Vagina (tissue), 2 donors: ENCODE measurements at places on chromosomes 7 and 10.
A peak's percentile ranks its signal among the peaks of the same experiment; 100 is the strongest.

GRCh38 chr10:132104062-132104461 lies 38.3 kb downstream of the JAKMIP3 start:
- H3K36me3 ChIP-seq = no peaks in the 10 kb centered on the region
- no peak overlapping the region for H3K27ac ChIP-seq
- DNase-seq = peak; percentile 54
- no peaks in the 10 kb centered on the region for H3K27me3 ChIP-seq

DNA sequence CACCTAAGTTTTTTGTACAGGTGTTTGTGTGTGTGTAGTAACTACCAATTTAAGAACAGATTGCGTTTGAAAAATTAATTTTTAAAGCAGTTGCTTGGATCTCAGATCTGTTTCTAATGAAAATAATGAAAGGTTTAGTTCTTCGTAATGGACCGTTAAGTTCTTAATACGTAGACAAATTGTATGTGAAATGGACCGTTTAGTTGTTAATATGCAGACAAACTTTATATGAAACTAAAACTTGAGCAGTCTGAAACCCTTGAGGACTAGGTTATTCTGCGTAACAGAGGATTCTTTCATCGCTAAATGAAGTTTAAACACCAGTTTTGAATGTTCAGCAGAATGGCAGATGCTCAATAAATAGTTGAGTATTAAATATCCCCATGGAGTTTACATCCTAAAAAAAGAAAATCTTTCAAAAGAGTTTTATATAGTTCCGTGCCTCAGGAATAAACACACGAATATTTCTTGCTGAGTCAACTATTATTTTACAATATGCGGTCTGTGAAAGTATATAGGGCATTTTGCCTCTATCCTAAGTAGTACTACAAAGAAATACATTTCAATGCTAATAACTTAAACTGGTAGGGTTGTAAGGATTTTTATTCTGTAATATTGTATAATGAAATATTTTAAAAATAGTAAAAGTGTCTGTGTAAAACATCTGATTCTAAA lies 1.2 kb downstream of the DBF4 start:
- H3K27me3 ChIP-seq = no peaks in the 10 kb centered on the region
- H3K4me3 ChIP-seq = peak overlapping the region; percentile 65
- peaks cover 27% of the 10 kb centered on the region for H3K4me1 ChIP-seq

- H3K36me3 ChIP-seq = no peaks in the 10 kb centered on the region
- H3K4me1 ChIP-seq = peaks cover 48% of the 10 kb centered on the region
- no peak for DNase-seq
- H3K4me3 ChIP-seq = no peak overlapping the region
Observed at GRCh38 chr10:19929506-19930140, 113.4 kb downstream of the PLXDC2 start.

GRCh38 chr7:150867605-150868004 lies 15.3 kb downstream of the AOC1 start:
- no peak overlapping the region for H3K27ac ChIP-seq
- H3K4me1 ChIP-seq = no peaks in the 10 kb centered on the region
- H3K27me3 ChIP-seq = no peaks in the 10 kb centered on the region
- H3K4me3 ChIP-seq = no peak overlapping the region
- no peaks in the 10 kb centered on the region for H3K36me3 ChIP-seq

- H3K4me1 ChIP-seq = no peaks in the 10 kb centered on the region
- H3K36me3 ChIP-seq = no peaks in the 10 kb centered on the region
- DNase-seq = no peak
- H3K4me3 ChIP-seq = no peak overlapping the region
- H3K27me3 ChIP-seq = no peaks in the 10 kb centered on the region
Observed at GRCh38 chr10:89627830-89628229, 17.2 kb downstream of the PANK1 start.

DNA sequence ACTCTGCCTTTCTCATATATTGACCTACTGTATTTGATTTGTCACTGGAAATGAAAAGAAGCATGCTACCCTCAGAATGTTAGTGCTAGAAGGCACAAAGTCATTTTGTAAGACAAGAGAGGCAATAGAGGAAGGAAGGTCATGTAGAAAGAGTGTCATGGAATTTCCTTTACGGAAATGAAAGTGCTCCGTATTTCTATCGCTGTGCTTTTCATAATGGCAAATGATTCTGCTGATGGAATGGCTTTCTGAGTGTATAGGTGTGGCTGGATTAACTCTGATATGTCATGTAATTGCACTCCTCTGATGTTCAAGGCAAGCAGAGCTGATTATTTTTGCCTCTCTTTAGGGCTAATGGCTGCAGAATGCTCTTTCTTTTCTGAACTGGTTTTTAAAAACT lies 15.5 kb upstream of the STEAP4 start:
- H3K36me3 ChIP-seq = no peaks in the 10 kb centered on the region
- no peak for DNase-seq
- H3K4me1 ChIP-seq = no peaks in the 10 kb centered on the region
- H3K4me3 ChIP-seq = no peak overlapping the region

- H3K4me3 ChIP-seq = no peak overlapping the region
- no peaks in the 10 kb centered on the region for H3K4me1 ChIP-seq
- no peaks in the 10 kb centered on the region for H3K27me3 ChIP-seq
Observed at GRCh38 chr10:127364034-127364433, 167.6 kb upstream of the INSYN2A start.
